Choroid plexus epithelial cell (primary cell): ENCODE measurements at places on chromosomes 16 and 17.

GRCh38 chr16:87369796-87370719 is 13.5 kb downstream of the FBXO31 start:
- DNase-seq = no peak

DNA sequence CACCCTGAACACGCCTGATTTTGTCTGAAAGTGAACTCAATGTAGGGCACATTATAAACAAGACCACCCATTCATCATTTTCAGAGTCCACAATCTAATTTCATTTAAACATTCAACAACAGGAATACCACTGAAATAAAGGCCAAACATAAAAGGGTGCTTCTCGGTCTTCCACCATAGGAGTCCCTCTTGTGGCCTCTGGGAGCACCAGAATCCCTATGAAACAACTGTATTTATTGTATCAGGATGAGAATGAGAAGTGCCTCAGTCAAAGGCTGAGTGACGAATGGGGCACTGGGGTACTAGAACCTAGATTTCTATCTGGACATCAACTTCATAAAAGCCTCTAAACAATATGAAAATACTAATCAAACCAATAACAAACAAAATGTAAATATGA is 40.4 kb downstream of the NXPH3 start:
- DNase-seq = peak; percentile 26

DNA sequence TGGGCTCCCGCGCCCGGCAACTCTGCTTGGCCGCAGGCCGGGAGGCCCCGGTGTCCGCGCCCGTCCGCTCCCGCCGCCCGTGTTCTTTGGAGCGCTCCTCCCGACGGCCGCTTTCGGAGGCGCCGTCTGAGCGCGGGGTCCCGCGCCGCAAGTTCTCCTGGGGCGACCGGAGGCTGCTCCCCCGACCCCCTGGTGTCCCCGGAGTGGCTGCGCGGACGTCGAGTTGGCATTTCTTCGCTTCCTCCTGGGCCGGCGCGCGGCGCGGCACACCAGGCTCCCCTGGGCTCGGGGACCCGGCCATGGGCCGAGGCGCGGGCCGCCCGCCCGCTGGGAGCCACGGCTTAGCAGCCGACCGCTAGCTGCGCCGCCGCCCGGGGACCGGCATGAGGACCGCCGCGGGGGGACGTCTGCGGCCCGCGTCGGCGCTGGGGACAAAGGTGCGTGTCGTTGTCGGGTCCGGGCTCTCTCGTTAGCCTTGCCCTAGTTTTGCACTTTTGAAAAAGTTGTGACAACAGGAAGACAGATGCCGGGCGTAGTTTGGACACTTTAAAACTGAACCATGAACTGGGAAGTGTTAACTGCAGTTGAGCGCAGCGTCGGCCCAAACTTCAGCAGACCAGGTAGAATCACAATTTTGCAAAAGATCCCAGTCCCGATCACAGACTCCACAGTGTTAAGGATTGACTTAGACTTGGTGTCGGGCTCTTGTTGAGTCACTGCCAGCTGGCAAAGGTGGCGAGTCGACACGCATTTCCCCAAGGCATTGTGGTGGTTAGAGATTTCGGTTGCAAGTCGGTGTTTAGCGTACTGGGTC is 700 bp downstream of the UBN1 start:
- DNase-seq = peak; percentile 58

- DNase-seq = peak; percentile 30
Observed at GRCh38 chr17:35752945-35753764, at the start of gene GAS2L2. Gene GAS2L2 (minus strand): TSS chr17:35753239. CDS start chr17:35752850, 389 bp downstream.

- no peak for DNase-seq
Observed at GRCh38 chr16:4733747-4734062, 366 bp downstream of the ANKS3 start.

DNA sequence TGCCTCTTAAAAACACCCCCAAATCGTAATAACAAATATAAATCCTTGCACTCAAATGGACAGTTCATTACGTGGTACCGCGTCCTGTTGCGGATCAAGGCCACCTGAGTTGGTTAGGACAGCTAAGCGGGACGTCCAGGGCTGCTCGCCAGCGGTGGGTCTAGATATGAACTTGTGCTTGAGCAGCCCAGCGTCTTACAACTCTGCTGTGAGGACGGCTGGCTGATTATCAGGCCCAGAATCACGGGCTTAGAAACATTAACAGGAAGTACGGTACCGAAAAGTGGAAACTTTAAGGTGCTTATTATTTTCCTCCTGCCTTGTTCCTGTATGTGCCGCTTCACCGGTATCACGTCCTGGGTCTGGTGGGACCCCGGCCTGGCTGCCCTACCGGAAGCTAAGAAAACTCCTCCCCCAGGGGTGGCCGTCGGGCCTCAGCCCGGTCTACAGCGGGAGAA is 832 bp upstream of the SRRM2 start:
- DNase-seq = no peak

GRCh38 chr16:85103114-85104079 is 8.9 kb downstream of the CIBAR2 start:
- DNase-seq = no peak

DNA sequence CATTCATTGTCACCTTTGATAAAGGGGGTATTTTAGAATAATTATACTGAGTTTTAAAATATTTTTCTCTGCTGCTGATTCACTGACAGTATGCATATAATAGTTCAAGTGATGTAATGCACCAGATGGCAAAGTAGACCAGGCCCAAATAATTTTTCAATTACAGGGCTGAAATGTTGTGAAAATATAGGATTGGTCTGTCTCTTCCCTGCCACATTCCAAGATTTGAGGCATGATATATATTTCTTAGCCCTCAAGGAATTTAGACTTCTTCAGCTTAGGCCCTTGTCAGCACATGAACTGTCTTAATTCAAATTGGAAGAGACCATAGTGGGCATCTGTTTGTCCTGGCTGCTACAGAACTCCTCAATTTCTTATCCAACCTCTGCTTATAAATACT is 39.2 kb upstream of the SLC12A3 start:
- no peak for DNase-seq

GRCh38 chr16:2438121-2438520 is 8.9 kb downstream of the CCNF start:
- no peak for DNase-seq

GRCh38 chr16:49468611-49469310 is 95.2 kb downstream of the C16orf78 start:
- no peak for DNase-seq

DNA sequence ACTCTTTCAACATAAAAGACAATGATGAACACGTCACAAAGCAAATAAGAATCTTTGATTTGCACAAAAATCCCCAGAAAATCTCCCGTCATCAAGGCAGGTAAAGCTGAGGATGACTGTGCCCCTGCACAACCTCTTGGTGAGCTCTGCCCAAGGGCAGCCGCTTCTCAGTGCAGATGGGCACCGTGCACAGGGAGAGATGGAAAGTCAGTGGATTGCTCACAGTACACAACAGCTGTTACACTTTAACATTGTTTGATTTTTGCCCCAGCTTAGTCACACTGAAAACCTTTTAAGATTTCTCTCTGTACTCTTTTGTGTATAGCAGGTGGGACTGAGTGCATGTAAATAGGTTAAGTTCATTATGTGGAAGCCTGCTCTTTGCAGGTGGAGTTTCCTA is 104.2 kb downstream of the CDK5R1 start:
- DNase-seq = no peak

DNA sequence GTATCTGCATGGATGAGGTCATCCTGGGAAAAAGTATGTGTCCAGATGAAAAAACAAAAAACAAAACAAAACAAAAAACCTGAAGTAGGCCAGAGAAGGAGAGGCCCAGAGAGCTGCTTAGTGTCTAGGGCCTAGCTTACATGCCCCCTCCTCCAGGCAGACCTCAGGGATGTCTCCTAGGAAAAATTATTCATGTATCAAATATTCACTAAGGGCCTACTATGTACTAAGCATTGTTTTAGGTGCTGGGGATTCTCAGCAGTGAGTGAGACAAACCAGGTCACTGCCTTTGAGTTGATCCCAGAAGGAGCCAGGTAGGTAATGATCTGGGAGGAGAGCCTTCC is 49.5 kb downstream of the IRX6 start:
- no peak for DNase-seq

GRCh38 chr17:71392715-71393567 is 727.9 kb upstream of the SOX9 start:
- peak; percentile 80 for DNase-seq

DNA sequence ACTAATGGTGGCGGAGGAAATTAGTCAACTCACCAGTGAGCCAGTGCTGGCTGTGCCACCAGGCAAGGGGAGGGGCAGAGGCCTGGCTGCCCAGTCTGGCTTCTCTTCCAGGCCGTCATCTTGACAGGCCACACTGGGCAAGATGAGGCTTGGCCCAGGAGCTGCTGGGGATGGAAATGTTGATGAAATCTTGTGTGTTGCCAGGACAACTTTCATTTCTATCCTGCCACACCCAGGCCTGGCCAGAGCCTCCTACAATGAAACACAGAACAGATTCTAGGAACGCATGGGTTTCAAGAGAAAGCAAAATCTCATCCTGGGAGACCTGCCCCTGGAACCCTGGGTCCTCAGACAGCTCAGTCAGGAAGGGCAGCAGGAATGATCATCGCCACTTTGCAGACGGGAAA is 9.3 kb downstream of the HEXIM2 start:
- peak; percentile 73 for DNase-seq

DNA sequence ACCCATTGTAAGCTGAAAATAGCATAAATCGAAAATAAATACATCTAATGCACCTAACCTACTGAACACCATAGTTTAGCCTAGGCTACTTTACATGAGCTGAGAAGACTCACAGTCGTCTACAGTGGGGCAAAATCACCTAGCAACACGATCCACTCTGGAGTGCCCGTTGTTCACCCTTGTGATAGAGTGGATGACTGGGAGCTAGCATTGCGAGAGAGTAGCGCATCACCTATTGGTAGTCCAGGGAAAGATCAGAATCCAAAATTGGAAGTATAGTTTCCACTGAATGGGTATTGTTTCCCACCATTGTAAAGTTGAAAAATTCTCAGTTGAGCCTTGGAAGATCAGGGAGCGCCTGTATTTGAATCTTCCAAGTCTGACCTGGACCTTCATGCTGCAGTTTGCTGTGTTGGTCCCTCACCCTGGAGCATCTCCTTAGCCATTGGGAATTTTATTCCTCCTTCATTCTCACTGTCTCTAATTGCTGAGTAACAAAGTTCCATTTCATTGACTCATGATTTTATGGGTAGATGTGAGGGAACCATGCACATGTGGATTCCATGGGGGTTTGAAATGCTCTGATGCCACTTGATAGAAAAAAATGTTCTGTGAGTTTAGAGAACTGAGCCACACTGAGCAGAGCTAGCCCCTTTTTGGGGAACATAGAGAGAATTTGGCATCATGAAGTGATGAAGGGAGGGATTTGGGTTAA is 19.6 kb downstream of the AKAP1 start:
- DNase-seq = no peak
